CD4-positive, alpha-beta T cell treated with Interleukin-10 for 1 hour (primary cell): ENCODE measurements at places on chromosomes 11 and 22.

- no peak for DNase-seq
Measured at GRCh38 chr22:39984746-39985145, 10.0 kb upstream of the FAM83F start.

- DNase-seq = no peak
Measured at GRCh38 chr22:20246368-20247009, 21.6 kb downstream of the RTN4R start.

- DNase-seq = no peak
Measured at GRCh38 chr22:46078241-46079092, 71.9 kb upstream of the PPARA start.

- DNase-seq = no peak
Measured at GRCh38 chr11:33515347-33515746, 185.3 kb downstream of the C11orf91 start.

- DNase-seq = no peak
Measured at GRCh38 chr11:134538742-134539141, 126.7 kb upstream of the B3GAT1 start.

GRCh38 chr11:46560300-46560991, 33.4 kb downstream of the AMBRA1 start:
- DNase-seq = peak; percentile 48

DNA sequence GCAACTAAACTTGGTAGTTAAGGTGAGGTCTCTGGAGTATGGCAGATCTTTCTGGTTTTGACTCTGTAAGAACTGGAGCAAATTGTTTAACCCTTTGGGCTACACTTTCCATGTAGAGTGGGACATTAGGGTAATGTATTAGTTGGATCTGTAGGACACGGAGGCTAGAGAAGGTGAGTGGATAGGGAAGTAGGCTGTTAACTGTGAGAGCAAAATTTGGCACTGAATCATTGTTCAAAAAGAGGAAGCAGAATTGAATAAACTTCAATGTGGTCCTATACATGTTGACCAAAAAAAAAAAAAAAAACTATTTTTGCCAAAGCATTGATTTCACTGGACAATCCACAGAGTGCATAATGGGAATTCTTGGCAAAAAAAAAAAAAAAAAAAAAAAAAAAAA, 370.2 kb upstream of the CHORDC1 start:
- no peak for DNase-seq

DNA sequence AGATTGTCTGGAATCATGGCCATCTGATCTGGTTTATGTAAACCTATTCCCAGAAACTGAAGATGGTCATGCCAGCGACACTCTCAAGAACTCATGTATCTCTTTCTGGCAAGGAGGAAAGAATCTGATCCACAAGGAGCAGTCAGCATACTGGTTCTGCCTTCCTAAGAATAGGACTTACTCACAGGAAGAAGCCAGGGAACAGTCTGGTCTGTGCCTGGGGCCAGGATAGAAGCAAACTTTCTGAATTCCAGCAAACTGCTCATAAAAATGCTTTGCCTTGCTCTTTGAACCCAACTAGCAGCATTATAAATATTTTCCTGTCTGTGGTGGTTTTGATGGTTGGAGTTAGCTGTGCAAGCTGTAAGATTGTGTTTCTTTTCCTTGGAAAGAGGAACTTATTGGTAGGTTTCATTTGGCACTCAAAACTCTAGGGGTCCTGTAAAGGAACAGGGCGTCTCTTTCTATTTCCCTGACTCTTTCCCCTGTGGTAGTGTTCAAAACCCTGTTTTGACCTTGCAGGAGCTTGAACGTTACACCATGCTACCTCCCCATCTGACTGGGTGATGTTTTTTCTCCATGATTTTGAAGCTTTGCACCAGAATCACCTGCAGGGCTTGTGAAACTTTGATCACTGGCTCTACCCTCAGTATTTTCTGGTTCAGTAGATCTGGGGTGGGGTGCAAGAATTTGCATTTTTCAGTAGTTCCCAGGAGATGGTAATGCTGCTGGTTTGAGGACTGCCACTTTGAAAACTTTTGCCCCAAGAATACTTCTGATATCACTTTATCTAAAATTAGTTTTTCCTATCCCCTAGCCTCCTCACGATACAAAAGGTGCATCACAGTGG, 627.8 kb upstream of the ANO5 start:
- no peak for DNase-seq

GRCh38 chr22:20154602-20155187, 3.8 kb upstream of the CCDC188 start:
- no peak for DNase-seq

GRCh38 chr11:66322732-66323427, 6.0 kb upstream of the CD248 start:
- DNase-seq = no peak

GRCh38 chr11:71176812-71177211, 75.6 kb downstream of the SHANK2 start:
- DNase-seq = no peak

DNA sequence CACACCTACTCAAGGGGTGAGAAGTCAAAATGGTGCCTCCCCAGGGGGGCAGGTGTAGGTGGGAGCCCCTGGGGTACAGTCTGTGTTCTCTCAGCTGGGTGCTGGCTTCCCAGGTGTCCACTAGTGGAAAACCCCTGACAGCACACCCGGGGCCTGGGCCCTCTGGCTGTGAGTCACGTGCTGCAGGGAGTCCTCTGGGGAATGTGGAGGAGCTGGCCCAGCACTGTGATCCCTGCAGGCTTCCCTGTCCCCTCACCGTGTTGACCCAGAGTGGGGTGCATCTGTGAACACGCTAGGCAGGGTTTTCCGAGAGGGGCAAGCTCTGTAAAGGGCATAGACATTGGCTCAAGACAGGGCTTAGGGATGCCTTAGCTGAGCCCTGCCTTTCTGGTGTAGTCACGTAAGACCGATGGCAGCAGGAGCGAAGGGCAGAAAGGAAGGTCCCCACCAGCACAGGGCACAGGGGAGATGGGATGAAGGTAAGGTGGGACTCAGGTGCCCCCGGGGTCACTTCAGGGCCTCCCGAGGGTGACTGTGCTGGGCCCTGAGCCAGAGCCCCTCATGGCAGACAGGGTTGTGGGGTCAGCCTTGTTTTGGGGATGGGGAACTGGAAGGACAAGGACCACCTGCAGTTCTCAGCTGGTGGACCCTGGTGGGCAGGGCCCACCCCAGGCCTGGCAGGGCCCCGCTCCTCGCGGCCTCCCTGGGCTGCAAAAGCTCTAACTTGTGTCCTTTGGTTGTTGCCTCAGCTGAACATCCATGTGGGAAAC, 14.1 kb downstream of the DERL3 start:
- DNase-seq = no peak

GRCh38 chr11:34870548-34871196, 45.5 kb downstream of the APIP start:
- no peak for DNase-seq

GRCh38 chr11:119094816-119095065, 6.9 kb downstream of the DPAGT1 start:
- no peak for DNase-seq

- no peak for DNase-seq
Measured at GRCh38 chr11:121291319-121291718, 1.3 kb upstream of the SC5D start.

DNA sequence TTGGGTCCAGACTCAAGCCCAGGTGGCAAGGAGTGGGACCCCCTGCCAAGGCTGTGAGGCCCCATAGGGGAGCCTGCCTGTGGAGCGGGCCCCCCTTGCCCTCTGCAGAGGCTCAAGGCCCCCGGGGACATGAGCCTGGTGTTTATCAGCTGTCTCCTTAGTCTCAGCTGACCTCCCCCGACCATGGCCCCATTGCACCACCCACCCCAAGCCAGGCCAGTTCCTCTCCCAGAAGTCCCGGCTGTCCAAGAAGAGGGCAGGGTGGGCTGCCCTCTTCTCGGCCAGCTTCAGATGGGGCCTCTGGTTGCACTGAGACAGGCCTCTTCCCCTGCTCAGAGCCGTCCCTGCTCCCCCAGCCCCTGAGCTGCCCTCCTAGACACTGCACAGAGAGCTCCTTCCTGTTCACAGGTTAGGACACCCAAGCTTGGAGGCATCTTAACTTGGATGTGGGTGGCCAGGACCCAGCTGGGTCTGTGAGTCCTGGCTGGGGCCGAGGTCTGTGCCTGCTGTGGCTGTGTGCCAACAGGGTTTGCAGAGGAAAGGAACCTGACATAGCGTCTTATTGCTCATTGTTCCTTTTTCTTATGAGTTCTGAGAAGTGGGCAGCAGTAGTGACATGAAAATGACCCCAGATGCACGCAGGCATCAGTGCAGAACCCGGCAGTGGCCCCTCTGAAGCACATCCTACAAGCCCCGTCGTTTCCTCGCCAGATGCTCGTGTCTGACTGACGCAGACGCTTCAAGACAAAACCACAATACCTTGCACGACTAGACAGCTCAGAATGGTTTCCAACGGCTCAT, 5.4 kb downstream of the TRABD start:
- peak; percentile 81 for DNase-seq

- no peak for DNase-seq
Measured at GRCh38 chr11:64544616-64545296, 46.3 kb upstream of the SLC22A12 start.

- no peak for DNase-seq
Measured at GRCh38 chr11:33505093-33505492, 195.5 kb downstream of the C11orf91 start.

GRCh38 chr22:22527312-22527711, 7.2 kb upstream of the ZNF280A start:
- no peak for DNase-seq

GRCh38 chr11:15940462-15941205, 415.7 kb downstream of the SOX6 start:
- no peak for DNase-seq
